ENCODE measurements at places on chromosomes 2 and 18.

DNA sequence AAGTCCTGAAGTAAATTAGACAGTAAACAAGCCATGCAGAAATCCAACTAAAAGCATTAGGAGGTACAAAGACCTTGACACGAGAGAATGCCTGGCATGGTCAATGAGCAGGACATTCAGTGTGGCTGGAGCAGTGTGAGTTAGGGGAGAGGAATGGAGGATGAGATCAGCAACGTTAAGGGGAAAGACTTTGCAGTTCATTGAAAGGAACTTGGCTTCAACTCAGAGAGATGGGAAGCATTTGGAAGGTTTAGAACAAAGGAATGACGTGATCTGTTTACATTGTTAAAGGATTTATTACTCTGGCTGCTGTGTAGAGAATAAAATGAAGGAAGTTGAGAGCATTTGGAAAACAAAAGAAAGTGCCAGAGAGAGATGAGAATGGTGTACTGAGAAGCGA is 621.3 kb downstream of the XIRP2 start:
- no peak for DNase-seq

DNA sequence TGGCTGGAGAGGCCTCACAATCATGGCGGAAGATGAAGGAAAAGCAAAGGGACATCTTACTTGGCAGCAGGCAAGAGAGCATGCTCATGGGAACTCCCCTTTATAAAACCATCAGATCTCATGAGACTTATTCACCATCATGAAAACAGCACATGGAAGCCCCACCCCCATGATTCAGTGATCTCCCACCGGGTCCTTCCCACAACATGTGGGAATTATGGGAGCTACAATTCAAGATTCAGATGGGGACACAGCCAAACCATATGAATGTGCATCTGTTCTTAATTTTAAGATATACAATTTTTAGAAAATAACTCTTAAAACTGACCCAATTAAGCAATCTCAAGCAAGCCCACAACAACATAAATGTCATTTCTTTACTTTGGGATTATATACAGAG is 12.6 kb downstream of the C18orf63 start:
- no peak for DNase-seq

- DNase-seq = no peak
Observed at GRCh38 chr2:207327513-207327912, 161.8 kb upstream of the KLF7 start.

DNA sequence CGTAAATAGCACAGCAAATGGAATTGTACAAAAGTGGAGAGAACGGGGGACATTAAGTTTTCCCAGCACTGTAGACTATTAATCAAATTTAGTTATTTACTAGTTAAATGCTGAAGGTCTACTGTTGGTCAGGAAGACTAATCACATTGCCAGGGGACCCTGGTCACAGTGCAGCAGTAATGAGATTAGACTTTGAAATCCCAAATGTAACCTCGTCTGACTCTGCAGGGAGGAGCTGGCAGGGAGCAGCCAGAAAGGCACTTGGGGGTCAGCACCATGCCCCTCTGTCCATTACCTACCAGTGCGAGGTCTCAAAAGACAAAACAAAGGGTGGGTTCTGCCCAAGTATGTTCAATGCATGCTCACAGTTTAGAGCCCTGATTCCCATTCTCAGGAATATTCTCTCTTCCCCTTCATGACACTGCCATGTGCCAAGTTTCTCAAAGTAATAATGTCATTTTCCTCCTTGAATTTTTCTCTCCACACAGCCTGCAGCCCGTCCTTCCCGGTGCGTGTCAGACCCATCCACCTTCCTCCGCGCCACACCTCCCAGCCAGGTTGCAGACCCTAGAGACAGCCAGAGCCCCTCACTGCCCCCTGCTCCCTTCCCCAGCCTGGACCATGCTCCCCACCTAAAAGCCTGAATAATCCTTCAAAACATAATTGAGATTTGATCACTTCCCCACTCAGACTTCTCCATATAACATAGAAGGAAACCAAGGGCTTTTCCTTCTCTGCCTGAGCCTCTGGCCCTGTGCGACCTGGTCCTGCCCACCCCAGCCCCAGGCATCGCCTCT is 52.5 kb downstream of the TMEM18 start:
- DNase-seq = no peak

DNA sequence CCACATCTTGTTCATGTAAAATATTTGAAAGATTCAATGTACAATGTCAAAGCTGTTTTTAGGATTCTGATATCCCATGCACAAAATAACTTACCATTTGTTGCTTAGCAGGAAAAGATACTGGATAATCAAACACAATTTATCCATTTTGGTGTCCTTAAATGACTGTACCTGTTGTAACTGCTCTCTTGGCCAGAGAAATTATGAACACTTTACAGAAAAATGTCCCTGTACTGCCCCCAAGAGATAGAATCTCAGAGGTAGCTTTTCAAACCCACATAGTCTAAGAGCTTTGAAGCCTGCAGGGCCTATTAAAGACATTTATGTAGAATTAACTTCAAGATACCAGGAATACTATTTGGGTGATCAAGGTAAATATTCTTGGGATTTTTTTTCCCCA is 12.2 kb upstream of the ME2 start:
- no peak for DNase-seq

DNA sequence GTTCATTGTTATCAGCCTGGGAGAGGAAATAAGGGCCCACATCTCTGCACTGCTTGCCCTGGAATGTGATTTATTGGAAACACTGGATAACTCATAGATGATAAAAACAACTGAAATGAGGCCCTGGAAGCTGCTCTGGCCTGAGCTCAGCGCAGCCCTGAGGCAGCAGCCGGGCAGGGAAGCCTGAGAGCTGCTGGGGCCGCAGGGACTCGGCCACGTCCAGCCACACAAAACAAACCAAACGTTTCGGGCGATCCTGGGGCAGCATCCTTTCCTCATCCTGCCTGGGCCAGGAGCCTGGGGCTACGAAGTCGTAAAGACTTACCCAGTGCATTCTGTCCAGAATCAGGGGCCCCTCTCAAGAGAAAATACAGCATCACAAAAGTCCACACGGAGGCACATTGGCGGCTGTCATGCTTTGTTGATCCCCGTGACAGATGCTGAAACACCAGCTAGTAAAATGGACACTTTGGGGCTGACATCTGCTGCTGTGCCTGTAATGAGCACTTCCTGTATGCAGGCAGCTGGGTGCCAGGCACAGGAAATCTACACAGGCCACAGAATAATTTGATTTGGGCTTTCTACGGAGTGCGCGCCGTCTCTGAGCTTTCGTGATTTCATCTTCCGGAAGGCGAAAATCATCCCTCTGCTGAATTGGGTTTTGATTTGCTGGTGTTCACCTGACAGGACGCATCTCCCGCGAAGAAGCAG is 250.6 kb downstream of the EIPR1 start:
- DNase-seq = no peak

- no peak for DNase-seq
Observed at GRCh38 chr2:42999391-42999841, 207.0 kb upstream of the HAAO start.

GRCh38 chr2:23636426-23636825 is 251.4 kb downstream of the KLHL29 start:
- no peak for DNase-seq

DNA sequence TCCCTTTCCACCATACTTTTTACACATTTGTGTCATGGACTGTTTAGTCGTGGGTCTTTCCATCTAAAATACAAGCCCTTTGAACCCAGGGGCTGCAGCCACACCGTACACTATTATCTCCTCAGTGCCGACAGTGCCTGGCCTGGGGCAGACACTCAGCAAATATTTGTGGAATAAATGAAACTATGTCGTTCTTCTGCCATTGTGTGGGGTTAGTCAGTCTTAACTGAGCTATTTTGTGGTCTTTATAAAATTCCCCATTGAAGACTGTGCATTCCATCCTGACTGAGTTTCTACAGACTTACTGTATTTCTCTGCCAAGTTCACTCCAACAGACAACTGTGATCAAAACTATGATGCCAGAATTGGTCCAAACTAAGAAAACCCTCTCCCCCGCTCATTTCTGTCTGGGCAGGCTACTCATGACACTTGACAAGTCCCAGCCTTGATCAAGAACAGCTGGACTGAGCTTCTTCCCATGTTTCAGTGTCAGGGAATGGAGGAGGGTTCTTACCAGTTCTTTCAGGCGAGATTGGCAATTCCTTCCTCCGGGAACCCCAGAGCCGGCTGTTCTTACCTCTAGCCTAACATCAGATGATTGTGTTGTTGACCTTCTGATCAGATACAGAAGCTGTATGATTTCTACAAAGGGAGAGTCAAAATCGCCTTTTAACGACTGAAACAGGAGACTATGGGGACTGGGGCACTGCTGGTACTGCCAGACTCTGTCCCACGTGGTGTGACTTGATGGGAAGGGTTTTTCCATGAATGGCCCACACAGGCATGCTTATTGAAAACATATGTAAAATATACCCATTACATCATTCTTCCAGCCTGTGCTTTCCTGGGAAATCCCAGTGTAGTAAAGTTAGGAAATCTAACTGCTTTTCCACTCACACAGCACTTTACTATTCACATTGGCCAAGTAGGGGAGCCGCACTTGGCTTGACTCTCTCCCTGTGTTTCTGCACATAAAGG is 77.4 kb upstream of the NPAS2 start:
- no peak for DNase-seq

DNA sequence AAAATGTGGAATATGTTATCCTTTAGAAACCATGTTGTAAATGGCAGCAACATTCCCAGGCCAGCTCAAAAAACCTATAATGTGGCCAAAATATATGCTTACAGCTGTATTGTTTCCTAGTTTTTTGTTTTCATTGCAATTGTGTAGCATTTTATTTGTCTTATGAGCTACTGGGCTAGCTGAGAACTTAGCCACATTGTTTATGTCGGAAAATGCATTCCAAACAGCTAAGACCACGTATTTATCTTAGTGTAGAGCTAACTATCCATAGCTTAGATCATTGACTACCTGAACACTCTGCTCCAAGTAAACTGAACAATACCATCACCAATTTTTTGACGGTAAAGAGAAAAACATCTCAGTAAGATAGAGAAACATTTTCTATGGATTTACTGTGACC is 38.4 kb downstream of the METAP1D start:
- no peak for DNase-seq

DNA sequence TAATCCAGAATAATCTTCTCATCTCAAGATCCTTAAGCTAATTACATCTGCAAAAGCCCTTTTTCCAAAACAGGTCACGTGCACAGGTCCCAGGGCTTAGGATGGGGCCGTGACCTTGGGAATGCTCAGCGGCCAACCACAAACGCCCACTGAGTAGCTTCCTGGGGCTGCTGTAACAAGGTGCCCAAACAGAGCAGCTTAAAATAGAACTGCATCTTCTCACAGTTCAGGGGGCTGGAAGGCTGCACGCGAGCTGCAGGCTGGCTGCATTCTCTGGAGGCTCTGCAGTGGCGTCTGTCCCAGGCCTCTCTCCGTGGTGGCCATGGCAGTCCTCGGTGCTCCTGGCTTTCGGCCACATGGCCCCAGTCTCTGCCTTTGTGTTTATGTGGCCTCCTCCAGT is 31.9 kb downstream of the ADI1 start:
- no peak for DNase-seq

DNA sequence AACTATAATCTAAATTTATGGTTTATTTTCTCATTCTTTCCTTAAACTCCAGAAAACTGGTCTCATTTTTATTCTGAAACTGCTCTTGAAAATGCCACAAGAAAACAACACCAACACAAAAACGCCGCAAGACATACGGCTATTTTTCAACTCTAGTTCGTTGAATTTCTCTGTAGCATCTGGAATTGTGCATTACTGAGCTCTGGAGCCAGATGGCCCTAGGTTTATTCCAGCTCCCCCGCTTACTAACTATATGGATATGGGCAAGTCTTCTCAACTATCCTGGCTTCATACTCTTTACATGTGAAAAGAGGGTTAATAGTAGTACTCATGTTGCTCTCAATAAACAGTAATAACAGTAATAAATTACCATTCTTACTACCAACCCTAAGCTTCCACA is 19.9 kb downstream of the FAM98A start:
- DNase-seq = no peak

DNA sequence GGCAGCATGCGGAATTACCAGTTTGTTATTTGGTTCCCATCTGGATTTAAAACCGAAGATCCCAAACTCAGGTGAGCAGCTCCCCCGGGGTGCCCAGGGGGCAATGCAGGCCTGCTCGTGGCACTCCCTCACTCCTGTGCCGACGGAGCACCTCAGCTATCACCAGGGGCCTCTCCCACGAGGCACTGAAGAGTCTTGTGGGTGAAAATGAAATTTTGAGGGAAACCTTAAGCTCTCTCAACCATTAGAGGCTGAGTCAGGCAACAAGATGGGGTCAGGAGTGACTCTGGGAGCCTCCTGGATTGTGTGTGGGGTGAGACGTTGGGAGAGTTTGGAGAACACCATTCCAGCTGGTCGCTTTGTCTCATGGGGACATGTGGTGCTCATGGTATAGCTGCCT is 189.0 kb downstream of the PRKCE start:
- no peak for DNase-seq

- no peak for DNase-seq
Observed at GRCh38 chr18:9854801-9855676, 30.7 kb upstream of the TXNDC2 start.

DNA sequence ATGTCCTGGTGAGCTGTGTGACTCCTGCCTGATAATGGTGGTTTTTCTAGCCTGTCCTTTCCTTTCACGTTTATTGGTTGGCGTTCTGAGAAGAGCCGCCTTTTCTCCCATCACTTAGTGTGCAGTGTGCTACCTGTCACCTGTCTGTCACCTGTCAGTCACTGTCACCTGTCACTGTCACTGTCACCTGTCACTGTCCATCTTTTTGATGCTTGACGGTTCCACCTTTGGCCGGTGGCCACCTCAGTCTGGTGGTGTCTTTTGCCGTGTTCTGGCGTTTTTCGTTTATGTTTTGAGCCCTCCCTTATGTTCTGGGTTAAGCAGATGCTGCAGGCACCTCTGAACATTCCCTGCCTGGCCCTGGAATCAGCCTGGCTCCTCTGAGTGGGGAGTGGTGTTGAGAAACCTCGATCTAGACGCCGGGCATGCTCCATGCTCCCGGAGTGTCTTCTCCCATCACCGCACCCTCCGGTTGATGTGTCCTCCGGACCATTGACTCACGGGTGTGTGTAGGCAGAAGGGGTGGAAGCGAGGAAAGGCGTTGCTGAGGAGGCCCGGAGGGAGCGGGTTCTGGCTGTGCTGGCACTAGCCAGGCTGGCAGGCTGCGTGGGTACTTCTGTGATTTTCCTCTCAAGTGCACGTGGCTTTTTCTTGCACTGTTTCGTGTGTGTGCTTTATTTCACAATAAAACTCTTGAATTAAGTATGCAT is 20.7 kb downstream of the DTYMK start:
- no peak for DNase-seq

DNA sequence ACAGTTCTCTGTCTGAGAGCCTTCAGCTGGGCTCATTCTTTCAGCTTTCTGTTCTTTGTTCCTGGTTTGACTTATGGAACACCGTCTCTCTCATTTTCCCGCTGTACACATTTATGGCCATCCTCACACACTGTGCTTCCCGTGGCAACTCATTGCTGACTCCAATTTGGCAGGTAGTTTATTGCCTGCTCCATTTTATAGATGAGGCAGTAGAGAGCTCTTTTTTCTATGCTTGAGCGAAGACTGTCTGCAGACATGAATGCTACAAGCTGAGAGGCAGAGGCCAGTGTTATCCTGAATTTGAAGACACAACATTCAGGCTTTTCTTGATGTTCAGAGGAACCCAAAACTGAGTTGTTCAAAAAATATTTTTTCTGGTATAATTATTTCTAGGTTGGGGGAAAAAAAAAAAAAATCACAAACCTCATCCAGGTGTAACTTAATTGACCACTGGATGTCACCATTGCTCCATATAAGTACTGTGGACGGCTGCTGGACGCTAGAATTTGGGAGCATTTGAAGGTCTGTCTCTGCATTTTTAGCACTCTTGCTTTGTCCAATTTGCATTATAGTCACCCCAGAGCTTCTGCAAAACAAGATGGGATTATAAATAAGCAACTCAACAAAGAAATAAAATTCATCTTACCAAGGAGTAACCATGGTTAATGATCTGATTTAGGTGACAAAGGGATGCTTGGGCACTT is 83.5 kb downstream of the HRH4 start:
- DNase-seq = no peak

Data from stimulated activated CD4-positive, alpha-beta T cell treated with anti-CD3 and anti-CD28 coated beads, TNF-alpha, amount 100 ng/mL, for 48 hours (primary cell).